AG04449 (cell line): ENCODE measurements at places on chromosomes 12 and 14.

GRCh38 chr12:59636945-59637691, 41.3 kb downstream of the SLC16A7 start:
- DNase-seq: no peak

- DNase-seq: no peak
Observed at GRCh38 chr12:47280543-47281300, 201.0 kb upstream of the AMIGO2 start.

DNA sequence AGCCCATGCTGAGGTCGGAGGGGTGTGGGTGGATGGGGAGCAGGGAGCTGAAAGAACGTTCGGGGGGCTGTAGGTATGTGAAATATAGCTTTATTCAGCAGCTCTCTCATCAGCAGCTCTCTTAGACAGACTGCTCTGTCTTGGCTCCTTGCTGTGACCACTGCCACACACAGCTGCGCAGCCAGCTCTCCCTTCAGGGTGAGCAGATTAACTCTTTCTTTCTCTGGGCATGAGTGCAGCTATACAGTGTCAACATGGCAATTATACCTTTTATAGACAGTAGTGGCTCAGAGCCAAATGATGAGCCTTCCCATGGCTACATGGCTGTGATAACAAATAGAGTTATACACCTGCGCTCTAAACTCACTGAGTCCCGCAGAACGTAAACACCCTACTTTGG, 137.7 kb upstream of the NEDD1 start:
- DNase-seq: no peak

- DNase-seq: no peak
Observed at GRCh38 chr12:76030341-76031080, 1.1 kb downstream of the PHLDA1 start.

DNA sequence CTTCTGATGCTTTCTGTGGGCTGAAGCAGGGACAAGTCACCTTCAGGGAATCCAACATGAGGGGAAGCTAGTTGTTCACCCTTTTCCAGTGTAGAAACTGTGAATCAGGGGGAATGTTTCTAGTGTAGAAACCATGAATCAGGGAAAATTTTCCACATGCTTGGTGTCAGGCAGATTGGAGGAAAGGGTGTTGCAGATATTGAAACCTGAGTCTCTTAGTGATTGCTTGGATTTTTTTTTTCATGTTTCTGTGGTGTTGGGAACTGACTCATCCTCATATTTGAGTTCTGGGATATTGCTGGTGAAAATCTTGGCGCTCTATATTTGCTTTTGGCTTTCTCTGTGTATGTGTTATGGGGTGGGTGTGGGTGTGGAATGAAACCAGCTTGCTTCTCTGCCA, 144.5 kb upstream of the FBXO33 start:
- DNase-seq: no peak

DNA sequence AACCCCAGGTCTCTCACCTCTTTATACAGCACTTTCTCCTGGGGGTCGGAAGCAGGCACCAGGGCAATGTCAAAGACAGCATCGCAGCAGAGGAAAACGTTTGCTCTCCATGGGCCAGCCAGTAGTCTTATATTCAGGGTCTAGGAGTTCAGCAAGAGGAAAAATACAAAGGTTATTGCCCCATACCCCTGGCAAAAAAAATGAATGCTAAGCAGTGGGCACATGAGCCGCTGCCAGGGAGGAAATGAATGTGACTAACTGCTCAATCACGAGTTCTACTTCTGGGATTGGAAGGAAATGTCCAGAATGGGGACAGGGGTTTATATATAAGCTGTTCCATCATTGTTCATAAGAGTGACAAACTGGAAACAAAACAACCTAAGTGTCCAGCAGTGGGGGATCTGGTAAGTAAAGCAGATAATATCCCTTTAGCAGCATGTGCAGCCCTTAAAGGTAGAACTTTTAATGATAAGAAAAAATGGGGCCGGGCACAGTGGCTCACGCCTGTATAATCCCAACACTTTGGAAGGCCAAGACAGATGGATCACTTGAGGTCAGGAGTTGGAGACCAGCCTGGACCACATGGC, 53.8 kb downstream of the PHETA1 start:
- no peak for DNase-seq

GRCh38 chr14:55752580-55753390, 172.8 kb downstream of the KTN1 start:
- DNase-seq: peak; percentile 9

DNA sequence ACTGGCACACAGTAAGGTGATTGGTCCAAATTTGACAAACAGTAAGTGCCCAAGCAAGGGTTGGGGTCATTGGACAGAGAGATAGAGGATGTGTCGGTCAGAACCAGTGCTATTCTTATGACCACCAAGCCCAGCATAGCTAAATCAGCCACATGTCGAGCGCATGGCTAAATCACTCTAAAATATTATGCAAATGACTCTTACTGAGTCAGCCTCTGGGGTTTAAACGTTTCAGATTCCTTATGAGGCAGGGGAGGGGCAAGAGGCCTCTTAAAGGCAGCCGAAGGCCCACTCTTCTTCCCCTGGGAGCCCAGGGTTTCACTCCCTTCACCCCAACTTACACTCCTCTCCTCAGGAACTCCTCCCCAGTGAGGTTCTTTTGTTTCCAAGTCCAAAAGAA, 603 bp upstream of the ENDOU start:
- peak; percentile 57 for DNase-seq

DNA sequence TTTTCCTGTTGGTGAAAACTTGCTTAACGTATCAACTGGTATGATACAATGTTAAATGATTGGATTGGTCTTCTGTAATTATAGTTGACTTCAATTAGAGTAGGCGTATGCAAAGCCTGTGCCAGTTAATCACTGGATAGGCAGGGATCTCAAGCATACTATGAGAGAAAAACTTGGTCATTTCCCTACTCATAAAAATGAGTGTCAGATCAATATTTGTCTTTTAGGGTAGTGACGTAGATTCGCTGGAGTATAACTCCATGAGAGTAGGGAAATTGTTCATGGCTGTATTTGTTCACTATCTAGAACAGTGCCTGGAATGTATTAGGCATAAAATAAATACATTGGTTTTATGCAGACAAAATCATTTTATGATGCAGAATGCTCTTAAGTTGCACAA, 28.6 kb downstream of the NAA30 start:
- DNase-seq: no peak

DNA sequence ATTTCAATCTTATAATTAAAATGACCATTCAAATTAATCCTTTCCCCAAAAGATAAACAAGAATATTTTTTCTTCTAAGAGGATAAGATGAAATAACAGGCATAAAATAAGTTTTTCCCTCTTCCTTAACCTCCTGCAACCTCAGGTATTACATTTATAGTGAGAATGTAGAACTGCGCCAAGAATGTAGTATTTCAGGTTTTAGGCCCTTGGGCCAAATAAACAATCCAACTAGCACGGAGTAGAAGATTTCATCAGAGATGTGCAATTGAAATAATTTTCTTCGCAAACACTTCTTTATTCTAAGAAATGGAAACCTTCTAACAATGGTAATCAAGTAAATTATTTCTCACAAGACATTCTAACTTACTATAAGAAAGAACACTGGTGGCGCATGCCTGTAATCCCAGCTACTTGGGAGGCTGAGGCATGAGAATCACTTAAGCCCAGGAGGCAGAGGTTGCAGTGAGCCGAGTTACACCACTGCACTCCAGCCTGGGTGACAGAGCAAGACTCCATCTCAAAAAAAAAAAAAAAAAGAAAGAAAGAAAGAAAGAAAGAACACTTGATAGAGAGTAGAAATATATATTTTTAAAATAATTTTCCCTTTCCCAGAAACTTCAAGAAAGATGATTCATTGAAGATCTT, 100.8 kb downstream of the TAOK3 start:
- DNase-seq: no peak

- no peak for DNase-seq
Observed at GRCh38 chr14:33999771-34000291, 49.0 kb upstream of the EGLN3 start.

- DNase-seq: no peak
Observed at GRCh38 chr12:12486661-12487240, 75.9 kb downstream of the DUSP16 start.

DNA sequence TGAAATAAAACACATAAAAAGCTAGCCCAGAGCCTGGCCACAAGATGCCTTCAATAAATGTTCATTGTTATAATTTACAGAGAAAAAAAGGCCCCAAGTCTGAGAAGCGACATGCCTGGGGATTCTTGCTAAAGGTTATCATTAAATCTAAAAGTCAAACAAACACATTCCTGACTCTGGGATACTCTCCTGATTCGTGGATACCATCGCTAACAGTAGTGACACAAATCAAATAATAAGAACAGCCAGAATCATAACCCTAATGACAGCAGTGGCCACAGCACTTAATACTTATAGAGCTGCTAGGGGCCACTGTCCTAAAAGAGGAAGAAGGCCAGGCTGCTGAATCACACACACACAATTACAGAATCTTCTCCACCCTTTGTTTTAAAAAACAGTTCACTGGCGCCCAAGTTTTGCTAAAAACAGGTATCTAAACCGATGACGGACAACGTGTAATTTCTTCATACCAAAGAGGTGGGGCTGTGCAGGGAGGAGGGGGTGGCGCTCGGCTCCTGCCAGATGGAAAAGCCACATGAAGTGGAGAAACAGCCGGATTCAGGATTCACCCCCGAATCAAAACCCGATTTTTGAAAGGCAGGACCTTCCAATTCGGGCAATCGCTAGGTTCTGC, 1.2 kb downstream of the CLIP1 start:
- no peak for DNase-seq

DNA sequence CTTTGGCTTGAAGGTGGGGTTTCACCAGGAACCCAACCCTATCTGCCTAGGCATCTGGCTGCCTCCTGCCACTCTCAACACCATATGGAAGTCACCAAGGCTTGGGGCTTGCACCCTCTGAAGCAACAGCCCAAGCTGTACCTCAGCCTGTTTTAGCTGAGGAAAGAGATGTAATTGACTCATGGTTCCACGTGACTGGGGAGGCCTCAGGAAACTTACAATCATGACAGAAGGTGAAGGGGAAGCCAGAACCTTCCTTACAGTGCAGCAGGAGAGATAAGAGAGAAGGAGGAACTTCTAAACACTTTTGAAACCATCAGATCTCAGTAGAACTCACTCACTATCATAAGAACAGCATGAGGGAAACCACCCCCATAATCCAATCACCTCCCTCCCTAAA, 26.9 kb downstream of the GLIPR1L1 start:
- no peak for DNase-seq

DNA sequence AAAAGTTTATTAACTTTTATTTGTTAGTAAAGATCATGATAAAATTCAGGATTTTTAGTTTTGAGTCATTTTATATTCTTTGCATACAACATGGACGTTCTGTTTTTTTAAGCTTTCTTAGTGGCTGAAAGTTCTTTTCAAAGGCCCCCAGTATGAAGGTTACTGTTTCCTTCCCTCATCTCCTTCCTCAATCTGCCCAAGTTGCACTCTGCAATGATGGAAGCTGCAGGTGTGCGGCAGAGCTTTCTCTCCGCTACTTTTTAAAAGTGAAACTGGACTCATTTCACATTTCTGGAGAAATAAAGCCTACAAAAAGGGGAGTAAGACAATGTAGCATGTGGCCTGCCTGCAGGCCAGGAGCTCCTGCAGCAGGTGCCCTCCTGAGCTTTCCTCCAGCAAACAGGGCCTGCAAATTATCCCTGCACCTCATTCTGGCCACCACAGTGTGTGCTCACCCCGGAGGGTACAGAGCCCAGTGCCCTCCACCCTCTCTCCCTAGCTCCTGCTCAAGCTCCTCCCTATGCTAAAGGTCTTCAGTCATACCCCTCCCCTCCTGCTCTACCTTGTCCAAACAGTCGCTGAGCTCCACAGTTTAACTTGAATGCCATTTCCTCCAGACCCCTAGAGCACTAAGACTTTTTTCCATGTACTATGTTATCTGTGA, 78.9 kb downstream of the SETD3 start:
- DNase-seq: no peak

- DNase-seq: no peak
Observed at GRCh38 chr12:33156042-33156441, 259.5 kb upstream of the PKP2 start.

GRCh38 chr14:69261761-69262331, 1.9 kb downstream of the GALNT16 start:
- no peak for DNase-seq

- DNase-seq: no peak
Observed at GRCh38 chr12:102879144-102879763, 37.8 kb downstream of the PAH start.

GRCh38 chr12:104620837-104621531, 164.2 kb downstream of the CHST11 start:
- DNase-seq: no peak

DNA sequence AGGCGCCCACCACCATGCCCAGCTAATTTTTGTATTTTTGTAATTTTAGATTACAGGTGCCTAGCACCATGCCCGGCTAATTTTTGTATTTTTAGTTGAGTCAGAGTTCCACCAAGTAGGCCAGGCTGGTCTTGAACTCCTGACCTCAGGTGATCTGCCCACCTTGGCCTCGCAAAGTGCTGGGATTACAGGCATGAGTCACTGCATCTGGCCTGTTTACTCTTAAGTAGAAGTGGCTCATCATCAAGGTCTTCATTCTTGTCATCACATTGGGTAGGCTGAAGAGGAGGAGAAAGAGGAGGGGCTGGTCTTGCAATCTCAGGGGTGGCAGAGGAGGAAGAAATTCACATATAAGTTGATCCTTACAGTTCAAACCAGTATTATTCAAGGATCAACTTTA, 152.4 kb upstream of the ATP2B1 start:
- DNase-seq: no peak

GRCh38 chr12:94123127-94123526, 25.2 kb upstream of the PLXNC1 start:
- DNase-seq: no peak

- DNase-seq: no peak
Observed at GRCh38 chr12:110931315-110931728, 10.9 kb upstream of the MYL2 start.

DNA sequence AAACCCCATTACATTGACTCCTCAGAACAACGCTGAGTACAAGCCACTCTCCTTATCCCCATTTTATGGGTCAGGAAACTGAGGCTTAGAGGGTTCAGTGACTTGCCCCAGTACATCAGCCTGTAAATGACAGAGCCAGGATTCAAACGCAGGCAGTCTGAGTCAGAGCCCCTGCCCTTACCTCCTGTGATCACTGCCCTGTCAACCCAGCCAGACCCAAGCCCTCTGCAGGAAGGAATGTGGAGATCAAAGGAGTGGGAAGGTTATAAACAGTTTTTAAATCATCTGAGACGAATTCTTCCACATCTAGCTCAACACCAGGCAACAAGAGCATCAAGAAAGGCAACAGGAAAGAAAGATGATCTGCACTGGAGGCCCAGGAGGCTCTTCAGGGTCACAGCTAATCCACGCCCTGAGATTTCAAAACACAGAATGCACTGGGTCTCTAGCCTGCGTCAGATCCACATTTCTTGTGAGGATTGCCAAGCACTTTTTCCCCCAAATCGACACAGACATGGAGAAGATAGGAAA, 38.5 kb downstream of the SPTB start:
- DNase-seq: peak; percentile 34
